ENCODE measurements at places on chromosomes 11 and 22. TPM values are rescaled to one million over a fixed set of nuclear protein-coding genes. Genes with fewer than 3 reads are reported as not detected.

The POU2AF2 gene
- not detected for total RNA-seq

The CLTCL1 gene
- total RNA-seq, result 4.9 TPM

The PARVA gene
- total RNA-seq, result 27.4 TPM

The SCGB1D2 gene
- not detected for total RNA-seq

The TMPRSS13 gene
- not detected for total RNA-seq

The ANKRD13D gene
- 23.8 TPM for total RNA-seq

Data from bronchus fibroblast of lung (primary cell).